ENCODE measurements at places on chromosomes 6 and 20. TPM values are rescaled to one million over a fixed set of nuclear protein-coding genes. Genes with fewer than 3 reads are reported as not detected.

DNA sequence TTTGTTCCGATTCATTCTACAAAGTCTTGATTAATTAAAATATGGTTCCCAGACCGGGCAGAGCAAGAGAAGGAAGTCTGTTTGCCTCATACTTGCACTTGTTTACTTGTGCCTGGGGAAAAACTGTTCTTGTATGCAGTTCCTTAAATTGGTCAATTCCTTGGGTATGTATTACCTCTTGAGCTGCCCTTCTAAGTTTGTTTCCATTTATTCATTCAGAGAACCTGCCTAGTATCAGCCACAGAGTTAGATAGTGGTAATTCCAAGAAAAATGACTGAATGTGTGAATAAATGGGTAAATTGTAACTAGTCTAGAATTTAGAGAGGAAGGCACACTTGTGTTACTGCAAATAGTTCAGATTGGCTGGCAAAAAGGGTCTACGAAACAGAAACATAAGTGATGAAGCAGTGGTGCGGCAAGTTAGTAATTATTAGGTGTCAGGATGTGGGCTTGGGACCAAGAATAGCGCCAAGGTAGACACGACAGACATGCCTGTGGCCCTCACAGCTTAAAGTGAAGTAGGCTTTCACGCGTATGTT lies 525 bp upstream of the MAK start:
- H3K27ac ChIP-seq = peak overlapping the region; percentile 25
- H3K36me3 ChIP-seq = no peaks in the 10 kb centered on the region
- peaks cover 6% of the 10 kb centered on the region for H3K27me3 ChIP-seq
- H3K4me3 ChIP-seq = peak overlapping the region; percentile 70
- DNase-seq = no peak

GRCh38 chr6:106514583-106514885 lies 114.8 kb downstream of the RTN4IP1 start:
- no peaks in the 10 kb centered on the region for H3K27me3 ChIP-seq
- H3K27ac ChIP-seq = peak overlapping the region; percentile 90
- H3K4me1 ChIP-seq = peaks cover 27% of the 10 kb centered on the region
- no peak for DNase-seq
- H3K4me3 ChIP-seq = peak overlapping the region; percentile 73

- peak overlapping the region; percentile 0 for H3K27ac ChIP-seq
- H3K27me3 ChIP-seq = no peaks in the 10 kb centered on the region
- H3K4me1 ChIP-seq = peaks cover 8% of the 10 kb centered on the region
- no peaks in the 10 kb centered on the region for H3K36me3 ChIP-seq
Measured at GRCh38 chr6:136783495-136784270, 8.6 kb downstream of the MAP3K5 start.

DNA sequence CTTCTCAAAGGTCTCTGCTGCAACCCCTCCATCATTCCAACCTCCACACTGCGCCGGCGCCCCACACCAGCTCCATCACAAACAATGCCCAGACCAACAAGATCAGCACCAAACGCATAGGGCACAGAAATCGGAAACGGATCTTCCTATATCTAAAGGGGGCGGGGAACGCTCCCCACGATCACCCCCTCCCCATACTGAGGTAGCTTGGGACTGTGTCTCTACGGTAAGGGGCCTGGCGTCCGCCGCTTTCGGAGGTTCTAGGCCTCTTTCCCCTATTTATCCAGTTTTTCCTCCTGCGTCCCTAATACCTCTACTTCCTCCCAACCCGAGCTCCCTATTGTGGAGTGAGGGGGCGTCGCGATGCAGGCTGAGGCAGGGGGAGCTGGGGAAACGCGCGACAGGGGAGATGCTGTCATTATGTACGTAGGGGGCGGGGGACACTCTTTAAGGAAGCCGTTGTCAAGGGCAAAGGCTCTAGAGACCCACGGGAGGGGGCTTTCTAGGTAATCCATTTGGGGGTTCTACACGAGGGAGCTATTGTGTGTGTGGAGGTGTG lies 909 bp downstream of the DNAAF9 start:
- DNase-seq = no peak
- H3K4me1 ChIP-seq = peaks cover 3% of the 10 kb centered on the region
- peak overlapping the region; percentile 86 for H3K4me3 ChIP-seq
- H3K27ac ChIP-seq = peak overlapping the region; percentile 72
- H3K36me3 ChIP-seq = no peaks in the 10 kb centered on the region

Gene TSBP1
- total RNA-seq = not detected
